ENCODE measurements at places on chromosomes 7 and 10.

DNA sequence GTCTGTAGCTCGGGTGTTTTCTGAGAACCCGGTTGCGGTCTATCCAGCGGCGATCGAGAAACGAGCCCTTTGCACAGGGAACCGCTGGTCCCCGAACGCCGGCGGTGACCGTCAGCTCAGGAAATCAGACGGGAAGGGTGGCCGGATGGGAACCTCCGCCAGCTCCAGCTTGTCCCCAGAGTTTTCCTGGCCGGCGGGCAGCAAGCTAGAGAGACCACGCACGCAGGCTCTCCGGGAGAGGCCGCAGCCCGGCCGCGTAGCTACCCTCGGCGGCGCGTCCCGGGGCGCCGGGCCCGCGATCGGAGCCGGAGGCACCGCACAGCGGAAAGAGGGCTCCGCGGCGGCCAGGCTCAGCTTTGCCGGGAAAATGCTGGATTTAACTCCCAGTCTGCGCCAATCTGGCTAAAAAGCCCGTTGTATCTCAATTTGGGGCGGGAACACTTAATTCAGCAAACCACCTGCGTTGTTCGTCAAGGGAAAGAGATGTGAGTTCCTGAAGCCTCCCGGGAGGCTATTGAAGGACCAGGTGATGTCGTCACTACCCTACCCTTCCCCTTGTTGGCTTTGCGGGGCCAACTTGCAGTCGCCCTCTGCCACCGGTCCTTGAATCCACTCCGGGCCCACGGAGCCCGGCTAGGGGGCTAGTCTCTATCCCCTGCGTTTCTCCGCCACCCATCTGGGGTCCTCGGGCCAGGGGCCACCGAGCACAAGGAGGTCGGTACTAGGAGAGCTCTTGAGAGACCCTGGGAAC is 859 bp upstream of the CH25H start:
- DNase-seq, result no peak

DNA sequence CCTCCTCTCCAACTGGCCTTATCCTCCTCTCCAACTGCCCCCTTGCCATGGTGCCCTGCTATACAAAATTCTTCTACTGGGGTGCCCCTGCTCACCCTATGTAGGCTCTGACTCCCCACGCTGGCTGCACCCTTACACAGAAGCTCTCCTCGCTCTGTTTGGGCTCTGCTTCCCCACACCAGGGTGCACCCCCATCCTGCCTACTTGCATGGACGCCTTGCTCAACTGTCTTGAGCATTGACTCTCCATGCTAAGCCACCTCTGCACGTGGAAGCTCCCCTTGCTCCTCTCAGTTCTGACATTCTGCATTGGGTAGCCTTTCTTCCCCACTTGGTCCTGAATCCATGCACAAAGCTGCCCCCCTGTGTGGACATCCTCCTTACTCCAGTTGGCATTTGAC is 231.1 kb downstream of the GFRA1 start:
- no peak for DNase-seq

DNA sequence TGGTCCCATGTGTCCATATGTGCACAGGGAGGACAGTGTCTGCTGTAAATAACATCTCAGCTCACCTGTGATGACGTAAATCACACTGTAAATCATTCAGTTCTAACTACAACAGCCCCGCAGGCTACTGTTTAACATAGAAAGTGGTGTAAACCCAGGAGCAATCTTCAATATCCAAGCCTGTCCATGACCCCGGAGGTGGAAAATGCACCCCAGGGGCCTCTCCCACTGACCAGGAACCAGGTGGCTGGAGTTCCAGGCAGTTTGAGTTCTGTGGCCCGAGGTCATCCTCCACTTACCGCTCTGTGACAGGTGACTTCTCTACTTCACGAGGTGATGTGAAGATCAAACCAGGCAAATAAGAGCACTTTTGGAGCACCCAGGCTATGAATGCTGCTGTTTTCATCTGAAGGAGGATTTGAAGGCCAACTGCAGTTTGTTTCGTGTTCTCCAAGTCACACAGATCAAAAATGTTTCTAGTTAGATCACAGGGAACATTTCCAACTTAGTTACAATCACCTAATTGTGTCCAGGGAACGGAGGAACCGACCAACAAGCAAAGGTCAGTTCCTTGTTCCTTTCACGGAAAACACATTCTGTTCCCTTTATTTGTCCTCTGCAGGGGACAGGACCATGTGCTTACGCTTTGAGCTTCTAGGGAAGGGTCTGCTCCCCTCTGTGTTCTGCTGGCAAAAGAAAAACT is 131.8 kb downstream of the WDR37 start:
- DNase-seq, result no peak

GRCh38 chr10:86635402-86635801 is 18.9 kb upstream of the OPN4 start:
- DNase-seq, result no peak

DNA sequence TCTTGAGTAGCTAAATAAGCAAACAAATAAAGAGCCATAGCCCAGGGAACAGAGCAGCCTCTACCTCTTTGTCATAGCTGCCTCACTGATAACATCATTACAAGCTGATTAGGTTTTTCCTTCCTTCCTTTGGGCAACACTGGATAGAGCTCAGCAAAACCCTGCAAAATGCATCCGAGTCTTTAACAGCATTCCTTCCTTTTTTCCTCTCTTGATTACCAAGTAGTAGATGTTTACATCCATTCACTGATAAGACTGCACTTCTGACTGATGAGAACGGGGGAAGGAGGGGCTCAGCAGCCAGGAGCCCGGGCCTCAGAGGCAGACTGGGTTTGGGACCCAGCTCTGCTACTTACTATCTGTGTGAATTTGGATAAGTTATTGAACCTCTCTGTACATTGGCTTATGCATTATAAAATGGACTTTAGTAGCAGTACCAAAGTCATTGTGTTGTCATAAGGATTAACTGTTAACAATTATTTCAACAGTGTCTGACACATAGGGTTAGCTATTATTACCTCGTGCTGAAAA is 214.2 kb downstream of the ANK3 start:
- no peak for DNase-seq

DNA sequence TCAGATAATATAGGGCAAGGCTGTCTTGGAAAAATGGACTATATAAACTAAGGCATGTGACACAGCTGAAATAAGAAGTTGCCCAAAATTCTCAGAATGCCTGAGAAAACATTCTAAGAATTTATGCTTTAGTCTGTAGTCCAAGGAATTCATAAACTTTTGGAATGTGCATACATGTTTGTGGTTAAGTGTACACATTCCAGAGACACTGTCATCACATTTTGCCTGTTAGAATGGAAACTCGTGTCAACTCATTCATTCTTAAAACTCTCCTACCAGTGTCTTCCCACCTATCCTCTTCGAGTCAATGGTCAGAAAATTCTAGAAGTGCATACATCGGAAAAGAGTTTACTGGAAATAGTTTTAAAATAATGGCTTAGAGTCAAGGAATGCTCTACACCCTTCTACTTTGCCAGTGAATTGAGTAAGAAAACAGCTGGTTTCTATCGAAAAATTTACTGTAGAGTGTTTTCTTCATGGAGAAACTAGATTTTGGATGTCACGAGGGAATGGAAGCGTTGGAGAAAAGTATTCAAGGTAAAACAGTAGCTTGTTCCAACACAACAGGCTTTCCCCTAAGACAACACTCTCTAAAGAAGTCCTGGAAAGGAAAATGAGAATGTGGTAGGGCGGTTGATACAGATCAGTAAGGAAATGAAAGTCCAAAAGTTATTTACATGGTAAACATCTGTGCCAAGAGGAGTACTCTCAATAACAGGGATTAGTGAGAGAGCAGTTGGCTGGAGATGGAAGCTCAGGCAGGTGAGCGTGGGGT is 1177.6 kb upstream of the C7orf33 start:
- no peak for DNase-seq

DNA sequence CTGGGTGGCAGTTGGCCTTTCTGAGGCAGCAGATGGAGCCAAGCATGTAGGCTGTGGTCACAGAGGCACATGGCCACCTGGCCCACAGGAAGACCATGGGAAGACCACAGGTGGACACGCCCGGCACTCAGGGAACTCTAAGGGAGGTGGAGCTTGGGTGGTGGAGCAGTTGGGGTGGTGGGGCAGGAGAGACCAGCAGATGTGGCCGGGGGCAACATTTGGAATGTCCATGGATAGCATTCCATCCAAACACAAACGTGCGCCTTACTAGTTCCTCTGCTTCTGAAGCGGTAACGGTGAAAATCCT is 290.9 kb downstream of the PTPRN2 start:
- no peak for DNase-seq

- DNase-seq, result peak; percentile 96
Measured at GRCh38 chr7:20330239-20330927, at the start of gene ITGB8. ITGB8 (plus strand) TSS chr7:20330900; CDS start chr7:20331807, 907 bp downstream.

DNA sequence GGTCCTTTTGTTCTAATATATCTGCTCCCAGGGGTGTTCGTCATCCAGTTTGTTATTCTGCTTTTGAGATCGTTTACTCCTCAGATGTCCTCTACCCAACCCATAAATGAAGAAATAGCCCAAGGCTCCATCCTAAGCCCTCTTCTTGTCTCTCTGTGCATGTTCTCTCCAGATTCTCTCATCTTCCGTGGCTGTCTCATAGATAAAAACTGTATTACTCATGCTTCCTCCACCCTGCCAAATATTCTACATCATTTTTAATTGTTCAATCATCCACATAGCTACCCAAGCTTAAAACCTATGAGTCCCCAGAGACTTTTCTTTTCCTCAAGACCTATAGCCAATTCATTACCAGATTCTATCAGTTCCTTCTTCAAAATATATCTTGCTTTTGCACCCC is 44.9 kb downstream of the CAV1 start:
- DNase-seq, result no peak

- DNase-seq, result no peak
Measured at GRCh38 chr7:151652111-151652510, 132.4 kb upstream of the RHEB start.

GRCh38 chr10:71112138-71112785 is 100.1 kb upstream of the UNC5B start:
- no peak for DNase-seq

DNA sequence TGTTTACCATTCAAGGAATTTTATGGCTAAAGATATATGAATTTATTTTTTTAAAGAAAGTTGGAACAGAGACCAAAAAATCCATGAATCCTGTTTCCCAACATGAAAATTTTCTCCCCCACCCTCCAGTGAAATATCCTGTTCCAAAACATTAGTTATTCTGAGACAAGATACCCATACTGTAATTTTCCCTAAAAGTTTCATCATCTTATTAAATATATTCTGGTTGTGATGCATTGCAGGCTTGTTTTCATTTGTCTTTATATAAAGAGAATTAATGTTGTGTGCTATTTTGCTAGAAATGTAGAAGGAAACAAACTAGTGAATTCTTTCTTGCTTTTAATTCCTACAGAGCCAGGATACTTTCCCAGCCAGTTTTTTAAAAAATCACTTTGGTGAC is 106.6 kb downstream of the EXOC4 start:
- DNase-seq, result no peak

Data from inflammatory macrophage treated with lipopolysaccharide for 1 hour (primary cell).